Stimulated activated CD8-positive, alpha-beta memory T cell treated with anti-CD3 and anti-CD28 coated beads, Interleukin-4, amount 100 ng/mL, for 24 hours (primary cell): ENCODE measurements at places on chromosomes 7 and 10.

DNA sequence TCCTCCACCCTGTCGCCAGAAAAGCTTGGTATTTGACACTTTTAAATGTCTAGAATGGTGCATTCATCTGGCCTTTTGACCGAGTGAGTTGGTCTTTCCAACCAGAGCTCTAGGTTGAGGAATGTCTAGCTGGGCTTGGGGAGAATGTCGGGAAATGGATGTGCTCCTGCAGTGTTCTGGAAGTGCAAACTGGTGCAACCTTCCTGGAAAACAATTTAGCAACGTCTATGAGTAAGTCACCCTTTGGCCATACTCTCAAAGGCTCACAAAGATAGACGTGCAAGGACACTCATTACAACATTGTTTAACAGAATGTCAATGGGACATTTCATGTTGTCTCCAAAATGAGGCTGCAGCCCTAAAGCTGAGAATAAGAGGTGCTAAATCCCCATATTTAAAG is 12.2 kb upstream of the NMT2 start:
- DNase-seq = no peak

DNA sequence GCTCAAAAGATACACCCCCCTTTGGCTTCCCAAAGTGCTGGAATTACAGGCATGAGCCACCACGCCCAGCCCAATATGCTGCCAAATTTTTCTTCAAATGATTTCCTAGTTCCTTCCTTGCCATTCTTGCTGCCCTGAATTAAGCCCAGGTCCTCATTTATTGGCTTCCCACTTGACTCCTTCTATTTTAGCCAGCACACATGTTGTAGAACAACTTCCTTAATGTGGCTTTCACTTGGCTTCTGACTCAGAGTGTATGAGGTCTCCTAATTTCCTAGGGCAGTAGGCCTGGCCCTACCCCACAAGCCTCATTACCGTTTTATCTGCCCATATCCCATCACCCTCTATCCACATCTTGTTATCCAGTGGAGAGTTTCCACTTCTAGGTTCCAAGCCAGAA is 21.8 kb upstream of the HIPK2 start:
- no peak for DNase-seq

DNA sequence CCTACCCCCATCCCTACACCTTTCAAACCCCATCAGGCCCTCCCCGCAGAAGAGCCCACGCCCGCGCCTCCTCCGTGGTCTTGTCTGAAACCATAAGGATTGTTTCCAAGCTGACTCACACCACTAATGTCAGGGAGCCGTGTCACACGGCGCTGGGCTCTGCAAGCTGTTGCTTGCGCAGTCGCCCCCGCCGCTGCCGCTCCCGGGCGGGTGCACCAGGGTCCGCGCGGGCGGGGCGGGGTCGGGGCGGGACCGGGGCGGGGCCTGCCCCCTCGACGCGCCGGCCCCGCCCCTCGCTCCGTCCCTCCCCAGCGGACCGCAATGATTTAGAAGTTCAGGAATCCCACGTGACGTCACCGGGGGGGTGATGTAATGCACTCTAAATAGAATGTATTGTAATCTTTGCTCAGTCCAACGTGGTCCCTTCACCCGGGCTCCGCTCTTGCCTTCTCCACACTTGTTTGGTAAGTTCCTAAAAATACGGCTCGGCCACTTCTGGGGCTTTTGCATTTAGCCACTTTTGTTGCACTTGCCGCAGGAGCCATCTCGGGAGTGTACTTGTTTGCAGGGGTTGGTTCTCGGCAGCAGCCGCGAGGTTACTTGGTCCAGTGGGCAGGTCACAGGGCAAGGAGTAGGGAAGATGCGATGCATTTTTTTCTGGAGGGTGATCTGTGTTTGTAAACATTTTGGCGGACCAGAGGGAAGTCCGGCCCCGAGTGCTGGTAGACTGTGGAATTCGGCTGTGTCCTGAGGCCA is 3.2 kb upstream of the CREB5 start:
- peak; percentile 54 for DNase-seq

DNA sequence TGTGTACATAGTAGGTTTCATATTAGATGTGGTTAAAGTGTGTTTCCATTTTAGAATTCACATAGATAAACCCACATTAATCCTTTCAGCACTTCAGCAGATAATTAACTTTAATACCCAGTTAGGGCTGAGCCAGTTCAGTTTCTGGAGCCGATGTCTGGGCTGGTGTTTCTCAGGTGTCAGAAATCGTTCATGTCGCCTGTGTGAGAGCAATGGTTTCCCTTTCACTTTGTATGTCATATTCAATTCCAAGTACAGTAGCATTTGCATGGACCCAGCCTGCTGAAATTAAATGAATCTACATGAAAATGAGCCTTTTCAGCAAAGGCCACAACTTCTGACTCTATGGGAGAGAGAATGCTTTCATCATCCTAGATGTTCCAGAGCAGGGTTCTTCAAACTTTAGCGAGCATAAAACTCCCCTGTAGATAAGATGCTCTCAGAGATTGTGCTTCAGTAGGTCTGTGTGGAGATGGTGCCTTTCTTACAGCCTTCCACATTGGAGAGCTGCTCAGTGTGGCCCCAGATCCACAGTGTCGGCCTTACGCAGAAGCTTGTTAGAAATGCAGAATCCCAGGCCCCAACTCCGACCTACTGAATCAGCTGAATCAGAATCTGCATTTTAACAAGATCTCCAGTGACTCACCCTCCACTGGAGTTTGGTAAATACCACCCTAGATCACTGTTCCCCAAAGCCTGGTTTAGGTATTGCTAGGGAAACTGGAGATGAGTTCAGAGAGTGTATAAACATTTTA is 19.6 kb downstream of the WIPF3 start:
- no peak for DNase-seq

- no peak for DNase-seq
Measured at GRCh38 chr10:32954545-32955298, 3.3 kb downstream of the ITGB1 start.

DNA sequence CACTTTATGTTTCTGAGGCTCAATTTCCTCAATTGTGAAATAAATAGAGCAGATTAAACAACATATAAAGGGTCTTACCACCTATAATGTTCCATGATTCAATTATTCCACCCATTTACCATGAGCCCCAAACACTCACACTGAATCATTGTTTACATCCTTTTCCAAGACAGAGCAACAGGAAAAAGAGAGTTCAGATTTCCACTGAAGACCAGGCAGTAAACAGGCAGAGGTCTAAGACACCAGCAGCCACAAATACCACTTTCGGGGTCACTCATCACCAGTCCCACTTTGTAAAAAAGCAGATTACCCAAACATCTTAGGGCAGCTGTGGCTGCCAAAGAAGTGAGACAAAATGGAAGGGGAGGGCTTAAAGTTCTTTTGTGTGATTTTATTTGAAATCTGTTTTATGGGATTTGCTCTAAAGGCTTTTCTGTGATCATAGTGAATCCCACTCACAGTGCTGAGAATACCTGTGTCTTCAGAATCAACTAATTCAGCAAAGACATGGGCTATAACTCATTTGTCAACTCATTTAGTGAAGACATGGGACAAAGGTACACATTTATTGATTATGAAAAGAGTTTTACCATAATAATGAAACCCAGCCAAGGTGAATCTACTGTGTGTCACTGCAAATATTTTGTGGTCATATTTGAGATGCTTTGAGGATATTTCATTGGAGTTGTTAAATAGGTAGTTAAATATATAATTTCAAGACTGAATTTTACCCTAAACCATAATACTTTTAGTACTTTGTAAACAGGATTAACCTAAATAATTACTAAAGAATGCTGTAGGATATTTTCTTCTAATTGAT is 24.8 kb upstream of the DLD start:
- DNase-seq = no peak

GRCh38 chr10:24569330-24569796 is 154.3 kb downstream of the ARHGAP21 start:
- DNase-seq = no peak

DNA sequence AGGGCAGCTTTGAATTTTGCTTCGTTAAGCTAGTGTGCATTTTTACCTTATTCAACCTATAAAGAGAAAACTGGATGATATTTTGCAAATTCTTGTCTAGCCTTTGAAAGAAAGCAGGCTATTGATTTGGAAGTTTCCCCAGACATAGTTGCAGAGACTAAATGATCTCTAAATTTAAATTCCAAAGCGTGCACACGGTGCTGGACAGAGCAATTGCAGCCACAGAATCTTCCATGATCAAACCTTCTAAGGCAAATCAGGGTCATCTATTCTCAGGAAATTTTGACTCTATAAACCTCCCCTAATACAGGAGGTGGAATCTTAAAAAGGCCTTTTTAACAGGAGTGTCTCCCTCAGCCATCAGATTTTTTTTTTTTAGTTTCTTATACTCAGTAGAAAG is 159.9 kb downstream of the MDFIC start:
- no peak for DNase-seq

GRCh38 chr10:125521721-125522680 is 161.0 kb downstream of the TEX36 start:
- DNase-seq = peak; percentile 0

- no peak for DNase-seq
Measured at GRCh38 chr10:43265799-43266721, 805 bp downstream of the RASGEF1A start.

- no peak for DNase-seq
Measured at GRCh38 chr7:97439637-97440214, 292.2 kb upstream of the TAC1 start.

DNA sequence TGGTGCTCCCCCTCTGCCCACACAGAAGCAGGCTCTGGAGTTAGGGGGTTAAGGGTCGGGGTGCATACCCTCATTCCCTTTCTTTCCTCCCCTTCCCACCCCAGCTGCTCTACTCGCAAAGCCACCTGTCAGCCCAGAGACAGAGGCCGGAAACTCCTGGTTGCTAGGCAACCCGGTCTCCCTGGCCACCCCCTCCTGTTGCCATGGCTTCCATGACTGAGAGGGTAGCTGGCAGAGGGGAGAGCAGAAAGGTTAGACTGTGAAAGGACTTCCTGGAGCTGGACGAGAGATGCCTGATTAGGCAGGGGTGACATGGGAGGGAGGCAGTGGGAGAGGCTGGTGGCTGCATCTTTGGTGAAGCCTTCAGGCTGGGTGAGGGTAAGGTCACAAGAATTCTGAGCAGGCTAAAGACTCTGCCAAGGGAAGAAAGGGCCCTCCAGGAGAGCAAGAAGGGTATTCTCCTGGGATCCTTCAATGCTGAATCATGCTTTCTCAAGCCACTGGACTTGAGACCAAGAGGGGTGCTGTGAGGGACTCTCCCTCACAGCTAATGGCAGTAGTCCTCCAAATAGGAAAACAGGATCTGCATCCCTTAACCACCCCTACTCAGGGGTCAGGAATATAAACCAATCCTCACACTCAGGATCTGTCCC is 5.4 kb downstream of the PSD start:
- no peak for DNase-seq

DNA sequence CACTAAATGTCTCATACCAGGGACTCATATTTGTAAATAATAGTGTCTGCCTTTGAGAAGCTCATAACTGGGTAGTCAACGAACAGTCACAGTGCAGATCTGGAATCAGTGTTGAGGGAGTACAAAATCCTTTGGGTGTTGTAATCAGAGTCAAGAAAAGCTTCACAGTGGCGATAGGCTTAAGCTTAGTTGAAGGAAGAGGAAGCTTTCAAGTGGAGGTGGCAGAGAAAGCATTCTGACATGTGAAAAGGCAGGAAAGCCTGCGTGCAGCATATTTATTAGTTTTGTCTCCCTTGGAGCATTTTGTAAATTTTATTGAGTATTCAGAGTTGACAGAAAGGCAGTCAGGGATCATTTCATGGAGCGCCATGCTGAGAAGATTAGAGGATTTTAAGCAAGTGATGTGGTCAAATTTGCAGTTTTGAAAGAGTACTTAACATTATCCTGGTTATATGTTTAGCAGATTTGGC is 104.9 kb downstream of the ADK start:
- no peak for DNase-seq

DNA sequence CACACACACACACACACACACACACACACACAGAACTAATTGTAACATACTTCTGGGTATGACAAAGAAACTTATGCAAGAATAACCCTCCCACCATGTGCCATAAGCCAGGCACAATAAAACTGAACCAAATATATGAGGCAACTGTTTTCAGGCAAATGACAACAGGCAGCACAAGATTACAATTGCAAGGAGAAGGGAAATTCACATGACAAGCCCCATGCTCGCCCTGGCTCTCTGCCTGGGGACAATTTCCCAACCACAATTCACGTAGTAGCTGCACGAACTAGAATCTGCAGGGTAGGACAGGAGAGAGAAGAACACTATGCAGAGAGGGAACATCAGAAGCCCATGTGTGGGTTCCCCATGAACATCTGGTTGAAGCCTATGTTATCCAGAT is 143.3 kb downstream of the CALN1 start:
- no peak for DNase-seq

DNA sequence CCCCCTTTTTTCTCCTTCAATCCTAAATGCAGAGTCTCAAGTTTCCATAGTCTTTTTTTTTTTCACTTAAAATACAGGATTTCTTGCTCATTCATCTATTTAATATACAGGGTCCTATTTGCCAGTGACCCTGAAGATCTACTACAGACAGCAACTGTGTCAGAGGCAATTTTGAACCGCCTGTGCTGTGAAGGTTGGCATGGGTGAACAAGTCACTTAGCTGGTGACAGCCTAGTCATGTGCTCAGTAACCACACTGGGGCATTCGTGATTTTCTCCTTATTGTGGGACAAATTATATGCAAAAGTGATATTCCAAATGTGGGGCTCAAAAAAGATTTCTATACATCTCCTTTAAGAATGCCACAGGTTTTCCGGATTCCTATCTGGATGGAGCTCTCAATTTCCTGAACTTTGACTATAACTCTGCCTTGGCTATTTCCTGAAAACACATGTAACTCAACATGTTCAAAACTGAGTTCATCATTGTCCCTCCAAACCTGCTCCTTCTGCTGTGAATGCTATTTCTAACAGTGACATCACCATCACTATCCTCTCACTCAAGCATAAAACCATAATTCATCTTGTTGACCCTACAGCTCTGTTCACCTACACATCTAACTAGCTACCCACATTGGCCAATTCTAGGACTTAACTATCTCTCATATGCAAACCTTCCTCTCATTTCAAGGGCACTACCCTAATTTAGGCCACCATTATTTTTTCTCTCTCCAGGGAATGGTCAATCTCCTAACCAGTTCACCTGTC is 36.7 kb downstream of the CDK6 start:
- DNase-seq = no peak

DNA sequence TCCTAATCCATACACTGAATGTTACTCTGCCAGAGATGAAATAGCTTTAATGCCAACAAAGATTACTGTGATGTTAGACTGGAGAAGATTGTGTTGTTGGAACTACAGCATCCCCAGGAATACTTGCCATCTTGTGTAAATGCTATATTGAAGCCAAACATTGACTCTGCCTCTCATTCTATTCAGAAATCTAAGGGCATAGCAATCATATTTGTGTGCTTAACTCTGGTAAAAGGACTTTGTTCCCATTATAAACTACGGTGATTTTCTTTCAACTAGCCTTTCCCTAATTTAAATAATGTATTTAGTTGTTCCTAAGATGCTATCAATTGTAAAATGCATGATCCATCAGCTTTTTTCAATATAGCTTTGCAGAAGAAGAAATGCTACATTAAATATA is 498.4 kb upstream of the LRRN3 start:
- DNase-seq = no peak

DNA sequence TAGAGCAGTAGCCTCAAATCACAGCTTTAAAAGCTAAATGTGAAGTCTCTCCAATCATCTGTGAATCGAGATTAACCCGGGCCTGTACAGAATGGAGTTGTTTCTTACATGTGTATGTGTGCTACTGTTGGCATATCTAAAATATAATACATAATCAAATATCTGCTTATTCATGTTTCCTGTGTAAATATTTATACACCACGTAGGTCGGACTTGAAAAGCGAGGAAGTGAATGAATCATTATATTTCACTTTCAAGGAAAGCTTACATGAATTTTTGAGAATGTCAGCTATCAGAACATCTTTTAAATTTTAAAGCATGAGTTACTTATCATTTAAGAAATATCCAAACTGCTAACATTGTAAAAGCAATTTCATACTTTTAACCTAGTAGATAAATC is 233.3 kb downstream of the SLC25A13 start:
- DNase-seq = no peak
